ENCODE measurements at places on chromosomes 12 and 14.
A peak's percentile ranks its signal among the peaks of the same experiment; 100 is the strongest.

DNA sequence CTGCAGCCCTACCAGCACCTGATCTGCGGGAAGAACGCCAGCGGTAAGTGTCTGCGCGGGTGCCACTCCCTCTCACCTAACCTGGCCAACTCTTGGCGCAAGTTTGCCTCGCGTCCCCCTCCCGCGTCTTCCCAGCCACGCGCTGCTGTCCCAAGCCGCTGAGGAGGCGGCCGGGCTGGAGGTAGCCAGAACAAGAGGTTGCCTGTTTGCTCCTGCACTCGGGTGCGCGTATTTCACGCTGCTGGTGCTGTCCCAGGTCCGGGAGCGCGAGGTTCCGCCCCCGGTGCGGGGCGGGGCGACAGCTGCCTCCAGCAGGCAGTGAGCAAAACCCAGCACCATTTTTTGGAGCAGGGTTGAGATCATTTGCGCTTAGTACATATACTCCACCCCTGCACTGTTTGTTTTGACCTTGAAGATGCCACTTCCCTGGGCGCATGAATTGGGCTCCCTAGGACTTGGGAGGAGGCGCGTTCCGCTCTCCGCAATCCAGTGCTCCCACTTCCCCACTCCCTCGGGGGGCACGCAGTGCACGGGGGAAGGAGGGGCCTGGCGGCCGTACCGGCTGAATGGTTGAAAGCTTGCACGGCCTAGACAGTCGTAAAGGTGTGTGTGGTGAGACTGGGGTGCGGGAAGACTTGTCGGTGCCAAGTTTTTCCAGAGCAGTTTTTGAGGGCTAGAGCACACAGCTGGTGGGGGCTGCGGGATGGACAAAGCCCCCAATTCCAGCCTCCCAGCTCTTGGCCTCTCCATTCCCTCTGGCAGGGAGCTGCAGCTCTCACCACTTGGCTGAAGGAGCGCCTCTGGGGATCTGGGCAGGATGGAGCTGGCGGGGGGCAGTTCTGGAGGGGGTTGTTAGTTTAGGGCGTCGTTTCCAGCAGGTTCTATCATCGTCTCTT lies 226.9 kb upstream of the CRY1 start:
- no peak for DNase-seq

- no peak for DNase-seq
Observed at GRCh38 chr14:71267691-71268090, 360.4 kb downstream of the PCNX1 start.

GRCh38 chr14:75961662-75962061 lies 20.1 kb downstream of the TGFB3 start:
- DNase-seq = no peak

GRCh38 chr12:109925185-109925840 lies 25.2 kb downstream of the TCHP start:
- DNase-seq = no peak

DNA sequence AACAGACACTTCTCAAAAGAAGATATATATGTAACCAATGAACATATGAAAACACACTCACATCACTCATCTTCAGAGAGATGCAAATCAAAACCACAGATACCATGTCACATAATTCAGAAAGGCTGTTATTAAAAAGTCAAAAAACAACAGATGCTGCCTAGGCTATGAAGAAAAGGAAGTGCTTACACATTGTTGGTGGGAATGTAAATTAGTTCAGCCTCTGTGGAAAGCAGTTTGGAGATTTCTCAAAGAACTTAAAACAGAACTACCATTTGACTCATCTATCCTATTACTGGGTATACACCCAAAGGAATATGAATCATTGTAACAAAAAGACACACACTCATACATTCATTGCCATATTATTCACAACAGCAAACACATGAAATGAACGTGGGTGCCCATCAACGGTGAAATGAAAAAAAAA lies 35.1 kb downstream of the EIF2S3B start:
- no peak for DNase-seq

DNA sequence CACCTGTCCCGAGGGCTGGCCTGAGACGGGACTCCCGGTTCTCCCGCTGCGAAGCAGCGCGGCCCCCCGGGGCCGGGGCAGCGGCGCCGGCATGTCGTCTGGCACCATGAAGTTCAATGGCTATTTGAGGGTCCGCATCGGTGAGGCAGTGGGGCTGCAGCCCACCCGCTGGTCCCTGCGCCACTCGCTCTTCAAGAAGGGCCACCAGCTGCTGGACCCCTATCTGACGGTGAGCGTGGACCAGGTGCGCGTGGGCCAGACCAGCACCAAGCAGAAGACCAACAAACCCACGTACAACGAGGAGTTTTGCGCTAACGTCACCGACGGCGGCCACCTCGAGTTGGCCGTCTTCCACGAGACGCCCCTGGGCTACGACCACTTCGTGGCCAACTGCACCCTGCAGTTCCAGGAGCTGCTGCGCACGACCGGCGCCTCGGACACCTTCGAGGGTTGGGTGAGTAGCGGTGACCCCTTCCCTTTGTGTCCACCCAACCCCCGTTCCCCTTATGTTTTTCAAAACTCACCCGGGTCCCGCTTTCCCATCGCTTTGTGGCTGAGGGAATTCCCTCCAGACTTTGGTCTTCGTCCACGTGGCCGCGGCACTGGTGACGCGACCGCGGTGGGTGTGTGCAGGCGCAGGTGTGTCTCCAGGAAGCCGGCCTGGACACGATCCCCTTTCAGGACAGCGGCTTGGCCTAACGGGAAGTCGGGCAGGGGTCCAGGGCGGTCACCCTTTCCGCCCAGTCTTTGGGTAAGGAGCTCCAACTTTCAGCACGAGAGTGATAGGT lies 826 bp downstream of the PRKCH start:
- DNase-seq = no peak

DNA sequence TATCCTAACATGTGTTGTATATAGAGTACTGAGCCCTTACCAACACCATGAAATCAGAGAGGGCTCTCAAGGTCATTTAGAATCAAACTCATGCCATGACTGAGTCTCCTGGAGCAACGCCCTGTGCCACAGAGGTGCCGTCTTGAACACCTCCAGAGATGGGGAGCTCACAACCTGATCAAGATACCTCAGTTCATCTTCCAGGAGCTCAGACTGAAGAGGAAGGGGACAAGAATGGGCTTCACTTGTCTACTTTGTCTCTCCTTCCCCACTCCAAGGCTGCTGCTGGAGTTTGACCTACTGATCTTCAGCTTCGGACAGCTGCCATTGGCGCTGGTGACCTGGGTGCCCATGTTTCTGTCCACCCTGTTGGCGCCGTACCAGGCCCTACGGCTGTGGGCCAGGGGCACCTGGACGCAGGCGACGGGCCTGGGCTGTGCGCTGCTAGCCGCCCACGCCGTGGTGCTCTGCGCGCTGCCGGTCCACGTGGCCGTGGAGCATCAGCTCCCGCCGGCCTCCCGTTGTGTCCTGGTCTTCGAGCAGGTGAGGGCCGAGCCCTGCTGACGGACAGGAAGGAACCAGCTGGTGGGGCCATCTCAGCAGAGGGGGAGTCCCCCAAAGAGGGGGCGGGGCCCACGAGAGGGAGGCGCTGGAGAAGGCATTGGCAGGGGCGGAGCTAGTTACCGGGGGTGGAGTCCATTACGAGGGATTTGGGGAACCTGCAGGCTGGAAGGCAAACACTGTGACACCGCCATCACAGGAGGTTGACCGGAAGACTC lies 12.0 kb downstream of the SOAT2 start:
- DNase-seq = no peak

DNA sequence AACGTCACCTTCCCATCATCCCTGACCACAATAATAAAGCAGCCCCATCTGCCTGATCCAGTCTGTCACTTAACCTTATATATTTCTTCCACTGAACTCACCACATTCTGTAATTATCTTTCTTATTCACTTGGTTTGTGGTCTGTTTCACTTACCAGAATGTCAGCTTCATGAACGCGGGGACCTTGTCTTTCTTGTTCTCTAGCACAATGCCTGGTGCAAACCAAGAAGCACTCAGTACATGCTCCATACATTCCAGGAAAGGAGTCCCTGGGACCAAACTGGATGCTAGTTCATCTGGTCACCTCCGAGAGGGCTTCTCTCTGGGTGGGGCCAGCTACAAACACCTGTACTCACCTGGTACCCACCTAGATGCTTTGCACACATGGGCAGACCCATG lies 17.4 kb upstream of the ANKRD33 start:
- DNase-seq = no peak

GRCh38 chr12:9064201-9064814 lies 51.4 kb downstream of the A2M start:
- DNase-seq = no peak

DNA sequence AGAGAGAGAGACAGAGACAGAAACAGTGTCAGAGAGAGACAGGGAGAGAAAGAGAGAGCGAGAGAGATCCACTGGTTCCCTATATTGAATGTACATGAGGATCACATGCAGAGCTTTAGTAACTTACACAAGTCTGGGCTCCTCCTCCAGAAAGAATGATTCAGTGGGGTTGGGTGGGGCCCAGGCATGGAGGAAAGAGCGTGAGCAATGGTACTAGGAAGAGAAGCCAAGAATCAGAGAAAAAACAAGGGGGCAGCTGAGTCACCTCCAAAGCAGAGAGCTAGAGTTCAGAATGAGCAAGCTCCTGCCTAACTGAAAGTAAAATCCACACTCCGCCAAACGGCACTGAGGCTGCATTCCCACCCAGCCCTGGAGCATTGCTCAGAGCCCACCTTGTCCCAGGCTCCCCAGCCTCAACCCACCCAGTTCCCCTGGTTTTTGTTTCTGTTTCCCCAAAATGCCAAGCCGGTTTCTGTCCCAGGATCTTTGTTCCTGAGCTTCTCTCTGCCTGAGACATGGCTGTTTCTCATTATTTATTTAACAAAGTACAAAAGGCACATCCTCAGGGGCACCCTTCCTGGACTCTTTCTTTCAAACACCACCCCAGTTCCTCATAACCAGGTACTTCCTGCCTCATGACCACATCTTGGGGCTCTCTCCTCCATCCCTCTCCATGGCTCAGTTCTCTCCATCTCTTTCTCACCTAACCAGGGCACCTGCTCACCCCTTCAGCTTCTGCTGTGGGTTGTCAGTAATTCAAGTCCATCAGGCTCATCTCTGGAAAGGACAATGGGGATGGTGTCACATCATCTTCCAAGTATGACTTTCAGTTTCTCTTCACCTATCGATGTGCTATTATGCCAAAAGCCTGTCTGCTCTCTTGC lies 670.3 kb upstream of the TBX3 start:
- peak; percentile 90 for DNase-seq

DNA sequence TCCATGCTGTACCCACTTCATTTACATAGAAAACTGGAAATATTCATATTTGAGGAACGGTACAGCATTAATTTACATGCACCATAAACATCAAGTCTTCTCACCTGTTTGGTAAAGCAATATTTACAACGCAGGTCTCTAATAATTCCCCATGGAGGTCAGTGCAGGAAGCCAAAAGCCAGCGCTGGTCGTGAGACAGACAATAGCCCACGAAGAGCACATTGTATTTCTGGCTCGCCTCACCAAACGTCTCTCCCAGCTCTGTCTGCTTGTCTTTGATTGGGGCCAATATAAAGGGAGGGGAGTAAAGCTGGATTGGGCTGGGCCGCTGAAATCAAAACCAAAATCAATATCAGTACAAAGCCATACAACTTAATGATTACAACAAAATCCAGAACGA lies 302.1 kb downstream of the MED13L start:
- no peak for DNase-seq

- DNase-seq = no peak
Observed at GRCh38 chr14:69953266-69953915, 74.2 kb downstream of the SMOC1 start.

- peak; percentile 30 for DNase-seq
Observed at GRCh38 chr12:57389033-57389432, 41.8 kb downstream of the R3HDM2 start.

GRCh38 chr12:100184549-100185145 lies 16.0 kb upstream of the ACTR6 start:
- DNase-seq = no peak

- DNase-seq = no peak
Observed at GRCh38 chr12:27619308-27619707, 76.9 kb upstream of the REP15 start.

DNA sequence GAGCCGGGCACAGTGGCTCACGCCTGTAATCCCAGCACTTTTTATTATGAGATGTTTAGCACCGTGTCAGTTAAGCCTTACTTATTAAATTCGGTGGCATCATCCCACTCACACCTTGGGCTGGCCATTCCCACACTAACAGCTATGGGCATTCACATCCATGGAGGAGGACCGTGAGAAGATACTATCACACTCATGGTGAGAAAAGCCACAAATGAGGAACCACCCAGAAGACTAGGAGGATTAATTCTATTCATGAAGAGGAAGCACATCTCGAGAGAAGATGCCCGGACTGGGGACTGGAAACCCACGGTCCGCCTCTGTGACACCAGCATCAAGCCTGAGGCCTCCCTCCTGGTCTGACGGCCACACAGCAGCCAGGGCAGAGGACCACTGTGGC lies 4.9 kb downstream of the CDC42BPB start:
- no peak for DNase-seq

- no peak for DNase-seq
Observed at GRCh38 chr12:4816744-4817525, 92.8 kb upstream of the KCNA1 start.

DNA sequence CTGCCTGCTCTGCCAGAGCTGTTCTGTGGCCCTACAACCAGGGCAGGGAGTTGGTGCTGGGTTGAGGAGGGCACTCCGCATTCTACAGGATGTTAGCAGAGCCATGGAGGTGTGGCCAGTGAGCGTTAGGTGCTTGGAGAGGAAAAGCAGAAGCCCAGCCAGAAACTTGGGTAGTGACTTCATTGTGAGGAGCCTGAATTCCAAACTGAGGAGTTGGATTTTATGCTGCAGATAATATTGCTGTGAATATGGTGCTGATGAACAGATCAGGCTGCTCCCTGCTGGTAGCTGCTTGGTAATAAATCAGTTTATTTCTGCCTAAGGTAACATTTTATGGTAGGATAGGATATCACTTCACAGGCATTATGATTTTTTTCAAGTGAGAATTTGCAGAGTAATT lies 7.1 kb upstream of the CCDC175 start:
- DNase-seq = no peak

DNA sequence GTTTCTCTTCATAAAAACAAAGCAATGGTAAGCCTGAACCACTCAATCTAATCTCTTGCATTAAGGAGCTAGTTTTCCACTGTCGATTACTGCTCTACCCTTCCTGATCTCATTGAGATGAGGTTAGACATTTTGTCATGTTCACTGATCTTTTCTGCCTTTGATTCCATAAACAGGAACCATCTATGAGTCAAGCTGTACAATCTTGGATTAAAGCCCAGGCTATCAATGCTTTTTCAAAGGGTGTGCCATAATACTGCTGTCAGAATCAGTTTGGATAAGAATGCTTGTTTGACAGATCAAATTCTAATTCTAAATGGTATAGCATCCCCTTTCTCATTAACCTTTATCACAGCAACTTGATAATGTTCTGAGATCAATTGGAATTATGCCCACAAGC lies 16.1 kb downstream of the GRIP1 start:
- DNase-seq = no peak

- no peak for DNase-seq
Observed at GRCh38 chr14:58944968-58945356, 243.5 kb upstream of the DAAM1 start.

- DNase-seq = no peak
Observed at GRCh38 chr12:84643993-84644392, 268.6 kb downstream of the SLC6A15 start.

All from AG09319 (cell line).